HT1080 (cell line): ENCODE measurements at places on chromosomes 16 and 17. TPM values are rescaled to one million over a fixed set of nuclear protein-coding genes. Genes with fewer than 3 reads are reported as not detected.

Gene ZNF778
- 8.7 and 23.8 TPM in 2 replicates for total RNA-seq

Gene CHD9NB
- total RNA-seq: 3.7 and 4.2 TPM in 2 replicates

Gene C17orf67
- 1.3 and 1.6 TPM in 2 replicates for total RNA-seq

Gene ZNF19
- total RNA-seq: 0.87 and 0.90 TPM in 2 replicates

Gene RCVRN
- total RNA-seq: not detected in 2 replicates

Gene C1QL1
- 3.1 and 3.6 TPM in 2 replicates for total RNA-seq
